ENCODE measurements at places on chromosomes 5 and 9. TPM values are rescaled to one million over a fixed set of nuclear protein-coding genes. Genes with fewer than 3 reads are reported as not detected.

Gene TRIM36
- 0.14 TPM for total RNA-seq

Gene OR13C9
- not detected for total RNA-seq

Gene FOXD4L3
- total RNA-seq, result not detected

Gene CWC27
- 12.2 TPM for total RNA-seq

Gene PLPP7
- 6.8 TPM for total RNA-seq

Gene AGXT2
- total RNA-seq, result not detected

Gene GFI1B
- not detected for total RNA-seq
